NCI-H345 (cell line): ENCODE measurements at places on chromosomes 1 and 21.

DNA sequence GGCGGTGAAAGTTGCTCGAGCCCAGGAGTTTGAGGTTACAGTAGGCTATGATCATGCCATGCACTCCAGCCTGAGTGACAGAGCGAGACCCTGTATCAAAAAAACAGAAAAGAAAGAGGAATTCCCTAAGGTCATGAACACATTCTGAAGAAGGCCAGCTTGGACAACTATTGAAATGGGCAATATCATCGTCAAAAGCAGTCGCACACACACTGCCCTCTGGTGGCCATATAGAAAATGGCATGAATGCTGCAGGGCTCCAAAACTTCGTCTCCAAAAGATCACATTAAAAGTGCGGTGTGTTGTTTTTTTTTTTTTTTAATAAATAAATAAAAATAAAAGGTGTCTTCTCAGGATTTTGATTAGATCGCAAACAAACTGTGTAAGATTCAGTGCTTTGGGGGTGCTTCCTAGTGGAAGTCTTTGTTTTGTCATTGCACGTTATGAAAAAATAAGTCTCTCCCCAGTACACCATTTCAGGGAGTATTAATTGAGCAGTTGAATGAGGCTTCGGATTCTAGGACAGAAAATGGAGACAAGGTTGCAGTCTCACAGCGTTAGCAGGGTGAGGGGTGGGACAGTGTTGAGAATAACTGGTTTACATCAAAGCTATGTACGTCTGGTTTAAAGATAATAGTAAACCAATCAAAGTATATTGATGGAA is 87.5 kb upstream of the FMN2 start:
- DNase-seq = no peak

GRCh38 chr1:172121081-172121717 is 279.9 kb downstream of the DNM3 start:
- no peak for DNase-seq

- DNase-seq = no peak
These were observed 1.7 kb downstream of the TRPM2 start for GRCh38 chr21:44354775-44355771.

- no peak for DNase-seq
These were observed 16.8 kb upstream of the ETV3 start for GRCh38 chr1:157154940-157155514.

GRCh38 chr1:240234485-240235210 is 143.0 kb downstream of the FMN2 start:
- DNase-seq = no peak

DNA sequence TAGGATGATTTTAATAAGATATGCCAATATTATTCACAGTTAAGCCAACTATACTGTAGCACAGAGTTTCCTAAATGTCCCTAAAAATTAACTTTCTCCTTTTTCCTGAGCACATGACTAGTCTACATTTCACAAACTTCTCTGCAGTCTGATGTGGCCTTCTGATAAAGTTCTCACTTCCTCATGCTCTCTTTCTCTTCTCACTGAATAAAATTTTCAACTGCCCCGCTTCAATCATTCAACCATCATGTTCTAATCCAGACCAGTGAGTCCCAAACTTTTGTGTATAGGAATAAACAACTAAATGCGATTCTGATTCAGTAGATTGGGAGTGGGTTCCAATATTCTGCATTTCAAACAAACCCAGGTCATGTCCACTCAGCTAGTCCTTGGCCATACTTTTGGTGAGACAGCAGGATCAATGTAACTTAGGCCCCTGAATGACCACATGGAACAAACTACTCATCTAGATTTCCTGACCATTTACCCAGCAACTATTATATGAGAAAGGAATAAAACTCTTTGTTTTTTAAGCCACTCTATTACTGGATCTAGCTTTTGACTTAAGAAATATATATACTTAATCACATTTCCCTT is 20.1 kb downstream of the TUT4 start:
- no peak for DNase-seq

DNA sequence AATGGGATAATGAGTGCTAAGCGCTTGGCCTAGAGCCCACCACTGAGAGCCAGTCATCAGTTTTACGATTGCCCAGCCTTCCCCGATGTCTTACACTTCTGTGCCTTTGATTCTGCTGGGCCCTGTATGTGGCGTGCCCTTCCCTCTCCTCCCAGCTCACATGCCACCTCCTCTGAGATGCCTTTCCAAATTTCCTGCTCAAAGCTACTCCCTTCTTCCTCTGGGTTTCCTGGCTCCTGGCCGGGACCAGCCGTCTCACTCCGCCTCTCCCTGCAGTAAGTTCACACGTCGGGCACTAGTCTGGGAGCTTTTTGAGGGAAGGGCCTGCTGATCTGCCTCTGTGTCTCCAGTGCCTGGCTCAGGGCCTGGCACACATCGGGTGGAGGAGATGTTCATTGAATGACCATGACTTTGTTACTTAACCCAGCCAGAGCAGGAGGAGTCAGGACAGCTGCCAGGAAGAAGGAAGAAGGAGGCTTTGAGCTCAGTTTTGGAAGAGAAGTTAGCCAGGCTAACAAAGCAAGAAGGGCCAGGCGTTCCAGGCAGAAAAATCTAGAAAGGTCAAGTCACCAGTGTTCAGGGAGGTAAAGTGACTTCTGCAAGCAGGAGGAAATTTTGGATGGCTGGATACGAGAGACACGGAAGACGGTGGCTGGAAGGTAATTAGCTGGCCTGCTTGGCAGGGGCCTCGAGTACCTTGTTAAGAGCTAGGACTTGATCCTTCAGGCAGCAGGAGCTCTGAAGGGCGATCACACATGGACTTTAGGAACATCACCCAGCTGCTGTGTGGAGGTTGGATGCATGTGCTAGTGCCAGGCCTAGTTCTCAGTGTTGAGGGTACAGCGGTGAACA is 63.6 kb downstream of the EPHB2 start:
- DNase-seq = no peak

DNA sequence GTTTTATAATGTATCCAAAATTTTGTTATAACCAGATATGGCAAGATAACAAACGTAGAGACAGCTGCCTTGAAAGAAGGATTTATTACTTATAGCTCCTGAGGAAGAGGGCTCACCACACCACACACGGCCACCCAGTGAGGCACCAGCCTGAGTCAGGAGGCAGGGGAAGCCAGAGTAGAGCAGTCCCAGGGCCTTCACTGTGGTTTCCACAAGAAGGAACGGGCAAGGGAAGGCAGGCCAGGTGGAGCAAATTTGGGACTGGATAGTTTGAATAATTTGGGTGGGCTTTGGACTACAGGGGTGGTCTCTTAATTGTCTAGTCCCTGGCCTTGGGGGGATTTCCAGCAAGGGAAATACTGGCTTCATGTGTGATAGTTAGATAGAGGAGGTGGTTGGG is 72.5 kb downstream of the RRAGC start:
- no peak for DNase-seq
